NCI-H2171 treated with DMSO at 0.1 percent for 48 hours (cell line): ENCODE measurements at places on chromosomes 3 and 15.

DNA sequence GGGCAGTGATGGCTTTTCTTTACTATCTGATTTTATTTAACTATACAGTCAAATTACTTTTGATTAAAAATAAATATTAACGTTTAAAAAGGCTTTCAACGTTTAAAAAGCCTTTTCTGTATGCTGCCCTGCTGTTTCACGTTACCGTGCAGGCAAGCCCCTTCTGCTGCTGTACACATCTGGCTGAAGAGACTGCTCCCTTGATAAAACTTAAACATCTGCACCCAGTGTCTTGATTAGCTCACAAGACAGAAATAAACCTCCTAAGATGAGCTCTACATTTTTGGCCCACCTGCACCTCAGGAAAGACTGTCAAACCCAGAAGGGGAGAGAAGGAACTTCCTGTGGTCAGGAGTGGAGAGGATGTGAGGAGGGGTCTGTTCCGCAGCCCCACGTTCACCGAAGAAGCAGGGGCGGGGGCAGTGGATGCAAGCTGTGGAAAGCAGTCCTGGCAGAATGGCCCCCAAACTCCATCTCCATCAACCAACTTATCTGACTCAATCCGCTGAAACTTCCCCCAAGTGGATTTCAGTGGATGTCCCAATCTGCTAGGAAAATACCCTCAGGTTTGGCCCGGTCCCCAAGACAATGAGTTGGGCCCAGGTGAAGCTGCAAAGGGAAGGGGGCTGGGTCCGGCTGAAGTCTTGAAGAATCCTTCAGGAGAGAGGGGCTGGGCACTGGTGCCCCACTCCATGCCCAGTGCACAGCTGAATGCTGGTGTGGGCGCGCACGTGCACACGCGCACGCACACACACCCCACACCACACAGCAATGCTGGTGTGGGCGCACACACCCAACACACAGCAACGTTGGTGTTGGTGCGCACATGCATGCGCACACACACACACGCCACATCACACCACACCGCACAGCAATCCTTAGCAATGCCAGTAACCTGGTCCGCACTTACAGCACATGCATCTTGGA lies 88.6 kb downstream of the LRIG1 start:
- no peak for DNase-seq

DNA sequence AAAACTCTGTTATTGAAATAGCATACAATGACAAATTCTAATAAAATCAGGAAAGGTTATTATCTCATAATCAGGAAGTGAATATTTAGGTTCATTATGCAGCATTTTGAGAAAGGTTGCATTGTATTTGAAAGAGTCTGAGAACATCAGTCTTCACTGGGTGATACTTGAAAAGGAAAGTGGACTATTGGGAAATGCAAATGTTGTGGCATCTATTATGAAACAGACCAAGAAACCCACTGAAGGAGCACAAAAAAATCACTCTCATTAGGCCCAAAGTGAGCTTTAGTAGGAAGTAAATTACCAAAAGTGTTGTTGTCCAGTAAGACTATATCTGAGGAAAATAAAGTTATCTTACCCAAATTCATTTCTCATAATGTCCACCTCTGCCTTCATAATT lies 90.8 kb downstream of the ZPLD1 start:
- DNase-seq, result no peak

- DNase-seq, result no peak
These were observed 42.3 kb upstream of the USP3 start for GRCh38 chr15:63462088-63462487.

DNA sequence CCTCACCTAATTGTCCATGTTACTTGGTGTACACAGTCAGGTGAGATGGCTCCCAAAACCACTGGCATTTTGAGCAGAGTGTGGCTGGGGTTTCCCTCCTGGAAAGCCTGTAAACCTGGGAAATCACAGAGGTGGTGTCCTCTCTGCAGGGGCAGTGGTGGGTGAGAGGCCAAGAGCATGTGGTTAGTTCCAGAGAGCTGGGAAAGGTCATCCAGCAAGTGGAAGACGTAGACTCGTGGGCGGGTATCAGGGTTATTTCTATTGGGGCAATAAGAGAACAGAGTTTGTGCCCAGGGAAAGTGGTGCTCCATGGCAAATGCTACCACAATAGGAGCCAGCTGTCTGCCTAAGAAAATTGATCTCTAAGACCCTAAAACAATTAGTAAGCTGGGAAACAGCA lies 44.6 kb upstream of the LIMD1 start:
- no peak for DNase-seq

GRCh38 chr3:152264378-152264777 lies 4.4 kb upstream of the MBNL1 start:
- no peak for DNase-seq

- DNase-seq, result no peak
These were observed 122.2 kb downstream of the KLHL25 start for GRCh38 chr15:85672332-85673084.

DNA sequence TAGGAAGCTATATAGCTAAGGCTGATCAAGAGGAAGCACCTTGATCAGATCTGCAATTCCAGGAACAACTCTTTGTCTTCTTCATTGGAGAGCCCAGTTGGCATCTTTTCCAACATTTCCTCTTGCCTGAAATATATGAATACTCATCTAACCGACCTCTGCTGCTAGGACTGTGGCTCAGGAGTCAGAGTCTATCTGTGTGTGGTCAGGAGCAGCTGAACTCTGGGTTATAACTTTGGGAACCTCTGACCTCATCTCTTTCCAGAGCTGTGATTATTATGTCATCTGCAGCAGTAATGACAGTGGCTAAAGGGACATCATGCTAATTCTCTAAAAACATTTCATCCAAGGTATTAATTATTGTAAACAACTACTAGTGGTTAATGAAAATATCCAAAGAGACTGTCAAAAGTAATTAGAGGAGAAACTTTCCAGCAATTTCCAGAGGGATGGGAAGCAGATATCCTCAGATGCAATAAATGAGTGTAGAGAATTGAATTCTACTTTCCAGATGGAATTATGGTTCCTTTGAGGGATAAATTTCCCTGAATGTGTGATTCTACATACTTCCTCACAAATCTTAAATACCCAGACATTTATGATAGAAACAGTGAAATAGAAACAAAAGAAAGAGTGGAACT lies 11.5 kb upstream of the SPINK8 start:
- DNase-seq, result no peak

DNA sequence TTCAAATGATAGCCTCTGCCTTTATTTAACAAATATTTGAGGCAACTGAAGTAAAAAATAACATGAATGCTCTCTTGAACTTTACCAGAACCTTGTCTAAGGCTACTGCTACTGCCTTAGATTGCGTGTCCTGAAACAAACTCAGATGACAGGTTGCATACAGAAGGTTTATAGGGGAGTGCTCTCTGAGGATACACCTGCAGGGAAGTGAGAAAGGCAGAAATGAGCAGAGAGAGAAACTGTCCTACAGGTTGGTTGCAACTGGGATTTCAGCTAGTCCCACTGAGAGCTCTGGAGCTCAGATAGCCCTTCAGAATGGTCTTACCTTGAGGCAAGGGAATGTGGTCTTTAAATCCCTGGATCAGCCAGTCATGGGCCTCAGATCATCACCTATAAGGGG lies 165.5 kb downstream of the IL5RA start:
- DNase-seq, result no peak

GRCh38 chr3:30832961-30833575 lies 61.4 kb downstream of the GADL1 start:
- DNase-seq, result no peak

DNA sequence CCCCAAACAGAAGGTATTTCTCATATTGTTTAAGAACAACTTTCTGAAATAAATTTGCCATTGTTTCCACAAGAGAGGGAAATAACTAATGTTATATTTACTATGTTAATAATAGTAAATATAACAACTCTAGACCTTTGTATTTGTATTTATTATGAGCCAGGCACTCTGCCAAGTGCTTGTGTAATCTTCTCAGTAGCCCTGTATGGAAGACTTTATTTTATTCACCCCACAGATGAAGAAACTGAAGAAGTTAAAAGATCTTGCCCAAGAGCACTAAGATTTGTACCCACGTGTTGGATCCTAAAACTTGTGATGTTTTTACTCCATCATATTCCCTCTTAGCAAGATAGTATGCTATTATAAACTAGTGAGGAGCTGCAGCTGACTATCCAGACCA lies 12.0 kb upstream of the GNB4 start:
- DNase-seq, result no peak

DNA sequence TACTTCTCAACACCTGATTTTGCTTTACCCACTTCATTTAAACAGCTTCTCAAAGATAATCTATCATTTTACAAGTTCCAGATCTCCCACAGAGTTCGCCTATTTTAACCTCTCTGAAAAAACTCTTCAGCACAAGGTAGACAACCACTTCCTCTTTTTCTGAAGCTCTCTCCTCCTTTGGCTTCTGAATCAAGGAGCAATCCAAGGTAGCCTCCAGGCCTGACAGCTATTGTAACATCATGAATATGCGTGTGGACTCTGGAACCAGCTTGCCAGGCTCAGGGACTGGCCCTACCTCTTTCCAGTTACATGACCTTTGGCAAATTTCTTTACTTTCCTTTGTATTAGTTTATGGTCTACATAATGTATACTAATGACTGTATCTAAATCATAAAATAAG lies 405.9 kb upstream of the ZNF385D start:
- no peak for DNase-seq

DNA sequence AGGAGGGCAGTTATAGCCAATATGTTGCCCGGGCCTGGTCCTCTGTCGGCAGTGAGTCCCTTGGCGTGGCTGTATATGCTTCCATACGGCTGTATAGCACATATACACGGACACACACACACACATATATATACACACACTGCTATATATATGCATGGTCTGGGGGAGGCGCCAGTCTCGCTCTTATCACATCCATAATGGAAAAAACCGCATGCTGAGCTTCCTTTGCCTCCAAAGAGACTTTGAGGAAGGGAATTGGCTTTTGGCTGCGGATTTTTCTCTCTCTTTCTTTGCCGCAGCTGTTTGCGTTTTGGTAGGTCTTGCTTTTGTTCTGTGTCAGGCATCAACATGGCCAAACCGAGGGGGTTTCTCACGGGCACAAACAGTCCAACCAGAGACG lies 11.3 kb upstream of the TMEM115 start:
- peak; percentile 9 for DNase-seq

- DNase-seq, result no peak
These were observed 113.5 kb downstream of the RASA2 start for GRCh38 chr3:141600331-141600730.

DNA sequence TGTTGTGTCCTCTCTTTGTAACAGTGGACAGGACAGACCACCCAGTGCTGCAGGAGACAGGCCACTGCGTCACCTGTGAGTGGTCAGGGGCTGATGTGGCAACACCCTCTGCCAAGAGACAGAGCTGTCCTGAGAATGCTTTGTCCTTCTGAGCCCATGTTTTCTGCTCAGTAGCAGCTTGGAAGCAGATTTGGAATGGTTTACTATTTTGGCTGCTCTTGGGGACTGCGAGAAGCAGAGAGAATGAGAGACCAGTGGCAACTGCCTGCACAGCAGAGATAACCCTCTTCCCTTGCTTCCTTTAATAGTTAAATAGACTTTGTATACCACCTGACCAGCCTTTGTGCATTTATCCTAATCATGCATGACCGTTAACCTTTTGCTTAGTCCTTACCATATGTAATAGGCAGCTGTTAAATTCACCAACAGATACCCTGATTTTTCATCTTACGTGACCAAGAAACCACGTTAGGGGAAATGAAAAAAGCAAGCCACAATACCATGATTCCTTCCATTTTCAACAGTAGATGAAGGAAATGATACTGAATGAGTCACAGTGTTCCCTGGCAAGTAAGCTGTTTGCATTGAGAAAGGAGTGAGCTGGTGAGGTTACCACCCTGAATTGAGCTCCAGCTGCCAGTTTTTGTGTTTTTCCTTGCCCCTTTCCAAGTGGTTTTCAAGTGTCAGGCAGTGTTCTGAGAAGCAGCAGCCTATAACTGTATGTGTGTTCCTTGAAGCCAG lies 35.5 kb downstream of the B3GALNT1 start:
- DNase-seq, result peak; percentile 44

- DNase-seq, result no peak
These were observed 81.2 kb downstream of the ANP32A start for GRCh38 chr15:68739390-68740080.

- no peak for DNase-seq
These were observed 13.0 kb upstream of the BFSP2 start for GRCh38 chr3:133386876-133387275.

GRCh38 chr3:160150525-160150924 lies 74.7 kb upstream of the C3orf80 start:
- DNase-seq, result no peak

GRCh38 chr3:171829841-171830517 lies 13.2 kb upstream of the TMEM212 start:
- DNase-seq, result peak; percentile 42

DNA sequence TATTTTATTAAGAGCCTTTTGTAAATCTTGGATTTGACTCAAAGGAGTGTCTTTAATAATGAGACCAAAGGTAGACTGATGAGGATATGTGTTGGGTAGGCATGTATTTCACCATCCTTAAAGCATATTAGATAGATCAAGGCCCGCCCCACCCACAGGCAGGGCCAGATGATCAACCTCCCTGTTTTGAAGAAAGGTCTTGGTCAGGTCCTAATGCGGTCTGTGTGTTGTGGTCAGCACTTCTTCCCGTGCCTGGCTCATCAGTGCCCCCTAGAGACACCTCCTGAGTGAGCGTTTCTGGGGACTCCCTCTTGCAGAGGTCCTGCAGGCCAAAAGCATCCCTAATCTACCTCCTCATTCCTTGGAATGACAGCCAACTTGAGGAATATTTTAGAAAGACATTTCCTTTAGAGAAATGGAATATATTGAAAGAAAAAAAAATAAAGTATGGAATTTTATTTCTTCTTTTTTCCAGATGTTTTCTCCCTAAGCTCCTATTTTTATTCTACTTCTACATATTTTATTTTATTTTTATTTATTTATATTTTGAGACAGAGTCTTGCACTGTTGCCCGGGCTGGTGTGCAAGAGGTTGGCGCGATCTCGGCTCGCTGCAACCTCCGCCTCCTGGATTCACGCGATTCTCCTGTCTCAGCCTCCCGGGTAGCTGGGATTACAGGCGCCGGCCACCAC lies 6.0 kb downstream of the TM4SF4 start:
- DNase-seq, result no peak

GRCh38 chr15:63979262-63979793 lies 67.0 kb downstream of the DAPK2 start:
- DNase-seq, result no peak

DNA sequence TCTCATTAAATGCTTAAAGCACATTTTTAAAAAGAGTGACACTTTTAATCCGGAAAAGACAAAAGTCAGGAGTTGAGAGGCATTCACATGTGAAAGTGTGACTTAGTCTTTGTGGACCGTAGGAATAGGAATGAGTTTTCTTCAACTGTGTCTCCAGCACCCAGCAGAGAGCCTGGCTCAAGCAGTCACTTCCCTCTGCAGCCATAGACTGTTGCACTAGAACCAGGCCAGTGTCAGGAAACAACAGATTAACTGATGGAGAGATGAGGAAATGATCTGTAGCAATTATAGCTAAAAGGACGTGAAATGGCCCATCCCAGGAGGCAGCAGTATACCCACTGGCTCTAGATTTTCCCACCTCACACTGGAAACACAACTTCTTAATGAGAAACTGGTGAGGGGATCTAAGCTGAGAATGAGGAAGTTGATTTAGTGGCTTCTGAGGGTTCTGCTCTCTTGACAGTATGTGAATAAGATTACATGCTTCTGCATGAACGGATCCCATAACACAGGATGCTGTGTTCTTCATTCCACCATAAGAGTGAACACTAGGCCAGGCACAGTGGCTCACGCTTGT lies 19.8 kb downstream of the CFAP92 start:
- DNase-seq, result no peak
